Regular cardiac myocyte (primary cell): ENCODE measurements at places on chromosomes 16 and 17. TPM values are rescaled to one million over a fixed set of nuclear protein-coding genes. Genes with fewer than 3 reads are reported as not detected.

ACAP1 gene
- total RNA-seq: 0.56 and 0.58 TPM in 2 replicates

AGRP gene
- not detected in 2 replicates for total RNA-seq

IGFBP4 gene
- 222 and 518 TPM in 2 replicates for total RNA-seq

ACSM3 gene
- 0.58 and 2.5 TPM in 2 replicates for total RNA-seq

CEP295NL gene
- total RNA-seq: 1.3 and 1.4 TPM in 2 replicates

RASD1 gene
- 0.77 and 1.7 TPM in 2 replicates for total RNA-seq

ENDOV gene
- total RNA-seq: 23.0 and 32.1 TPM in 2 replicates

TMED6 gene
- total RNA-seq: not detected in 2 replicates

SRL gene
- total RNA-seq: 0.38 and 0.56 TPM in 2 replicates

RHOT1 gene
- total RNA-seq: 43.1 and 55.8 TPM in 2 replicates

TEX14 gene
- total RNA-seq: under 0.01 TPM in 2 replicates

TGFB1I1 gene
- 21.4 and 28.8 TPM in 2 replicates for total RNA-seq

CLEC19A gene
- total RNA-seq: under 0.01 TPM in 1 of 2 replicates, not detected in the other

KRT12 gene
- not detected in 2 replicates for total RNA-seq

PLLP gene
- total RNA-seq: under 0.01 TPM in 1 of 2 replicates, not detected in the other

FGF11 gene
- total RNA-seq: 2.5 and 14.7 TPM in 2 replicates

WWOX gene
- 7.5 and 14.7 TPM in 2 replicates for total RNA-seq

PRSS36 gene
- 0.38 and 0.85 TPM in 2 replicates for total RNA-seq

MOSMO gene
- total RNA-seq: 10.7 and 14.6 TPM in 2 replicates

DNAI2 gene
- not detected in 2 replicates for total RNA-seq

GNAO1 gene
- under 0.01 and 0.19 TPM in 2 replicates for total RNA-seq

CCL5 gene
- 0.28 TPM in 1 of 2 replicates, not detected in the other for total RNA-seq

MT2A gene
- total RNA-seq: 190 and 238 TPM in 2 replicates

MC1R gene
- total RNA-seq: 4.4 and 6.5 TPM in 2 replicates

HS3ST3A1 gene
- 4.8 and 12.7 TPM in 2 replicates for total RNA-seq

ITGAD gene
- total RNA-seq: not detected in 2 replicates

SLFN13 gene
- 1.4 and 4.8 TPM in 2 replicates for total RNA-seq

CACNG1 gene
- total RNA-seq: not detected in 2 replicates
